SK-N-SH treated with all-trans-retinoic acid at 6 μM for 48 hours (cell line): ENCODE measurements at places on chromosomes 1 and 21.

DNA sequence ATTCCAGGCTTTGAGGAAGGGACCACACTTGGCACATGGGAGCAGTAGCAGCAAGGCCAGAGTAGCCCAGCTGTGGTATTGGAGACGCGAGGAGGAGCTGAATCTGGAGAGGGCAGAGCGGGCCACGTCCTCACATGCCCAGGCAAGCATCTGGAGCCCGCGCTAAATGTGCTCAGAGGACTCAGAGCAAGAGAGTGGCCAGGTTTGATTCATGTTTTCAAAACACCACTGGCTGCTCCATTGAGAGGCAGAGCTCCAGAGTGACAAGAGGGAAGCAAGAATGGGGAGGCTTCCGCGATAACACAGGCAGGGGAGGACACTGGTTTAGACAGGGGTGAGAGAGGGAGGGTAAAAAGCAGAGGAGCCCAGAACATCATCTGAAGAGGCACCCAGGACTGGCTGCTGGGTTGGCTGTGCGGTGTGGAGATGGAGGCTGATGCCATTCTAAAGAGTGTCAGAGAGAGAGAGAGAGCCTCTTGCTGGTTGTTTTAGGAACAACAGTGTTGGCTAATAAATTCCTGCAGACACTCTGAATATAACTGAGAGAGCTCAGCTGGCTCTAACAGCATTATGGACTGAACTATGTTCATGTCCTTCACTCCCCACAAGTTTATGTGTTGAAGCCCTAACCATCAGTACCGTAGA is 32.3 kb downstream of the RCAN1 start:
- peak; percentile 99 for ATAC-seq

GRCh38 chr1:98104289-98104688 is 183.5 kb upstream of the DPYD start:
- ATAC-seq, result peak; percentile 62

DNA sequence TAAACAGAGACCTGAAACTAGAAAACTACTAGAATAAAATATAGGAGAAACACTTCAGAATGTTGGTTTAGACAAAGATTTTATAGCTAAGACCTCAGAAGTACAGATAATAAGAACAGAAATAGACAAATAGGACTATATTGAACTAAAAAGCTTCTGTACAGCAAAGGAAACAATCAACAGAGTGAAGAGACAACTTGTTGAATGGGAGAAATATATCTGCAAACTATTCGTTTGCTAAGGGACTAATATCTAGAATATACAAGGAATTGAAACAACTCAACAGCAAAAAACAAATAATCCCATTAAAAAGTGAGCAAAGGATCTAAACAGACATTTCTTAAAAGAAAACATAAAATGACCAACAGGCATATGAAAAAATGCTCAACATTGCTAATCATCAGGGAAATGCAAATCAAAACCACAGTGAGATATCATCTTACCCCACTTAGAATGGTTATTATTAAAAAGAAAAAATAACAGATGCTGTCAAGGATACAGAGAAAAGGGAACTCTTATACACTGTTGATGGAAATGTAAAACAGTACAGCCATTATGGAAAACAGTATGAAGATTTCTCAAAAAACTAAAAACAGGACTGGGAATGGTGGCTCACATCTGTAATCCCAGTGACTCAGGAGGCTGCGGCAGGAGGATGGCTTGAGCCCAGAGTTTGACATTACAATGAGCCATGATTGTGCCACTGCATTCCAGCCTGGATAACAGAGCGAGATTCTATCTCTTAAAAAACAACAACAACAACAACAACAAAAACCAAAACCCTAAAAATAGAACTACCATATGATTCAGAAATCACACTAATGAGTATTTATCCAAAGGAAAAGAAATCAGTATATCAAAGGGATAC is 37.3 kb upstream of the ZSWIM5 start:
- no peak for ATAC-seq

- ATAC-seq, result no peak
Measured at GRCh38 chr1:180173952-180174351, 19.3 kb downstream of the QSOX1 start.

DNA sequence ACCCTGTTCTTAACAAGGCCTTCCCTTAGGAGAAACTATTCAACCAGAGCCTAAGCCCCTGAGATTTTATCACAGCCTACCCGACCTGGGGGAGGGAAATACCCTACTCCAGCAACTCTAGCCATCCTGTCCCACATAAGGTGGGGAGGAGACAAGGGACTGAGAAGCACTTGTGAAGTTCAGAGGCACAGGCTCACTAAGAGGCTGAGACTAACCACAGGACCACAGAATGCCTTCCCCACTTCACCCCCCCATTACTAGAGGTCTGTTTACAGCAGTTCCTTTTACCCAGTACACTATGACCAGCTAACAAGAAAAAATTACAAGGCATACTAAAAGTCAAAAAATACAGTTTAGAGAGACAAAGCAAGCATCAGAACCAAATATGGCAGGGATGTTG is 86.8 kb downstream of the TEX35 start:
- ATAC-seq, result no peak

- ATAC-seq, result no peak
Measured at GRCh38 chr1:158564608-158565007, 5.8 kb downstream of the OR6P1 start.
